D721Med (cell line): ENCODE measurements at places on chromosomes 2 and 18.

- DNase-seq, result no peak
These were observed 82.2 kb upstream of the DAPL1 start for GRCh38 chr2:158712791-158713522.

DNA sequence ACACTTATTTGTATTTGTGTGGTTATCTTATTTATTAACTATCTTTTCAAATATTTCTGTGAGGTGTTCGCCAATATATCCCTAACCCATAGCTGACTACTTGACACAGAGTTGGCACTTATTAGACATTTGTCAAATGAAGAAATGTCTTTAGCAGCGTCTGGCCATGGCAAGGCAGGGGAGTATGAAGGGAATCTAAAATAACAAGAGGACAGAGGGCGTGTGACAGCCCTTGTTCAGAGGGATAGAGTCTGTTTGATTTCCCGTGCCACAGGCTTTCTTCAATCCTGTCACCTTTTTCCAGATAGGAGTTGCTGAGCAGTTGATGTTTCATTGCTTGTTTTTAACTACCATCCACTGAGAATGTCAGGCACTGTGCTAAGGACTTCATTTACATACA, 53.6 kb upstream of the SLC39A10 start:
- DNase-seq, result no peak

GRCh38 chr2:65576861-65577601, 144.6 kb upstream of the SPRED2 start:
- no peak for DNase-seq

GRCh38 chr2:980176-980575, 29.5 kb downstream of the SNTG2 start:
- DNase-seq, result no peak

- peak; percentile 93 for DNase-seq
These were observed at the start of gene FECH for GRCh38 chr18:57586251-57587049. Gene FECH (minus strand): TSS chr18:57586702. CDS start chr18:57586620, 82 bp downstream.
